Stimulated activated CD8-positive, alpha-beta memory T cell treated with anti-CD3 and anti-CD28 coated beads, Interleukin-4, amount 100 ng/mL, for 1 hour (primary cell): ENCODE measurements at places on chromosomes 1 and 21.
A peak's percentile ranks its signal among the peaks of the same experiment; 100 is the strongest.

GRCh38 chr1:224357626-224358124, 996 bp downstream of the CNIH4 start:
- DNase-seq, result no peak

GRCh38 chr1:69258842-69259241, 308.9 kb upstream of the LRRC7 start:
- no peak for DNase-seq

DNA sequence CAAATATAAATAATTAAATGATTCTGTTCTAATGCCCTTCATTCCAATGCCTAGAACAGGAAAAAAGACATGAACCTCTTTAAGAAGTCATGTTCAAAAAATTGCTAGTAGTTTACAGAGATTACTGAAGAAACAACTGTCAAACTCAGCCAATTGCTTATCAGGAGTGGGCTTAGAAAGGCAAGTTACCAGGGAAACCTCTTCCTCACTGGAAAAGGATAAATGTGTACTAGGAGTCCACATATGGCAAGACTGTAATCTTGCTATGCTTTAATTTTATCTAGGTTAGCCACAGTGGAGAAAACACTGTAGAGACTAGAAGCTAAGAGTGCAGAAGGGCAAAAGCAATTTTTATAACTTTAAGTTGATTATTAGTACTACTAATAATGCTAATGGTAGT, 42.1 kb upstream of the DEPDC1 start:
- no peak for DNase-seq

DNA sequence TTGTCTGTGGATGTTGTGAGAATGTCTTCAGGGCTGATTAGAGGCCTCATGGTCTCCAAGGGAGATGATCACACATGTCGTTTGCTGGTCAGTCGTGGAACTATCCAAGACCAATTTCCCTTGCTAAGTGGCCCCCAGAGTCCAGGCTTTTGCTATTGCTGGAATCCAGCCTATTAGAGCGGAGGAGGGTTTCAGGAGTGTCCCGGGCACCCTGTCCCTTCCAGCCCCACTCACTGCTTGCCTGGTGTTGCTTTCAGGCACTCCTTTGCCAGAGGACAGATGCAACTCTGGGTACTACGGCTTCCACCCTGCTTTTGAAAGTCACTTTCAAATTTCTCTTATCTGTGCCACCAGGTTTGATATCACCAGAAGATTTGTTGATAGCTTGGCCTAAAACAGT, 149.1 kb downstream of the NOS1AP start:
- DNase-seq, result no peak

DNA sequence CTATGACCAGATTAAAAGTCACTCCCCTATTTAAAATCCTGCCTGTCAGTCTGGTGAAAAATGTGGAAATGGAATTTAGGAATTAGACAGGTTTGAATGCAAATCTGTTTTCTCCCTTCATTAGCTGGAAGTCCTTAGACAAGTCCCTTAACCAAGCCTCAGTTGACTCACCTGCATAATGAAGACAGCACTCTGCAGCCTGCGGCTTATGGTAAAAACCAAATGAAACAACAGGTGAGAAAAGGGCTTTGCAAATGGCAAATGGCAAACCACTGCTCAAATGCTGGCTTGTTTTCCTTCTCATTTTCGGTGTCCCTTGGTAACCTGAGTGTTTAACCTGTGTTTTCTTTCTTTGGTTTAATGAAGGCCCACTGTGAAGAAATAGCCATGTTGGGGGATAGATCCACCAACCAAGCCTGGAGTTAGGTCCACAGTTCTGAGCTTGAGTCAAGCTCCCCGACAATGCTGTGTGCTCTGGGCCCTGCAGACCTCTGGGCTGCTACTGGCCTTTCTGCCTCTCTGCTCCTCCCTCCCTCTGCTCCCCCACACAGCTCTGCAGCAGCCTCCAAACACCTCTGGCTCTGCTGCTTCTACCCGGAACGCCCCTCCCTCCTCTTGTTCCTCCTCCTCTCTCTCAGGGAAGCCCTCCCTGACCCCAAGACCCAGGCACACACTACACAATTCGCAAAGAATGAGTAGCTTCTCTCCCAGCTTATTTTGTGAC, 641.8 kb downstream of the MATN1 start:
- DNase-seq, result no peak

- no peak for DNase-seq
Measured at GRCh38 chr1:246795906-246796694, 71.9 kb downstream of the SCCPDH start.

- no peak for DNase-seq
Measured at GRCh38 chr1:166952002-166952746, 23.2 kb downstream of the ILDR2 start.

- no peak for DNase-seq
Measured at GRCh38 chr1:182196897-182197870, 135.7 kb upstream of the ZNF648 start.

GRCh38 chr1:206971029-206971655, 882 bp upstream of the FCAMR start:
- no peak for DNase-seq

- no peak for DNase-seq
Measured at GRCh38 chr1:27528818-27529703, 39.1 kb upstream of the WASF2 start.

- DNase-seq, result no peak
Measured at GRCh38 chr1:3450983-3451382, 3.5 kb upstream of the ARHGEF16 start.

GRCh38 chr1:223775711-223776074, 63.4 kb downstream of the CAPN2 start:
- no peak for DNase-seq

GRCh38 chr21:32712641-32713040, 15.2 kb downstream of the SYNJ1 start:
- no peak for DNase-seq

- DNase-seq, result no peak
Measured at GRCh38 chr1:15152318-15153183, 996 bp upstream of the TMEM51 start.

DNA sequence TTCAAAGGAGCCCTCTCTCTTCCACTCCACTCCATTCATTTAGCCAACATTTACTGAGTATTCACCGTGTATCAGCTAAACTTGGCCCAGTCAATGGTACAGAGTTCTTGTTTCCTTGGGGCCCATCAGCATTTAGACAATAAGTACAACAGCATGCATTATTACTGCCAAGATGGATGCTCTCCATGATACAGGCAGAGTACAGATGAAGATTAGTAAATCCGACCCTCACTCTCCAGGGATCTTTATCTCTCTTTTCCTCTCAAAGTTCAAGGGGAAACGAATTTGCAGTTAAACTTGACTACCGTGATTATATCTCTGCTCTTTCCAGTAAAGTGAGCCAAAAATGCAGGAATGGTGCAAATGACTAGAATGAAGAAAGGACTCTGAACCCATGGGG, 184.6 kb upstream of the DUSP10 start:
- no peak for DNase-seq

DNA sequence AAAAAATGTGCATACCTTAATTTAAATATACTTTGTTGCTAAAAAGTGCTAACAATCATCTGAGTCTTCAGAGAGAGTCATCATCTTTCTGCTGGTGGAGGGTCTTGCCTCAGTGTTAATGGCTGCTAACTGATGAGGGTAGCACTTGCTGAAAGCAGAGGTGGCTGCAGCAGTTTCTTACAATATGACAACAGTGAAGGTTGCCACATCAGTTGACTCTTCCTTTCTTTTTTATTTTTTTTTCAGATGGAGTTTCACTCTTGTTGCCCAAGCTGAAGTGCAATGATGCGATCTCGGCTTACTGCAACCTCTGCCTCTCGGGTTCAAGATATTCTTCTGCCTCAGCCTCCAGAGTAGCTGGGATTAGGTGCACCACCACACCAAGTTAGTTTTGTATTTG, 2.6 kb upstream of the CFAP45 start:
- no peak for DNase-seq

DNA sequence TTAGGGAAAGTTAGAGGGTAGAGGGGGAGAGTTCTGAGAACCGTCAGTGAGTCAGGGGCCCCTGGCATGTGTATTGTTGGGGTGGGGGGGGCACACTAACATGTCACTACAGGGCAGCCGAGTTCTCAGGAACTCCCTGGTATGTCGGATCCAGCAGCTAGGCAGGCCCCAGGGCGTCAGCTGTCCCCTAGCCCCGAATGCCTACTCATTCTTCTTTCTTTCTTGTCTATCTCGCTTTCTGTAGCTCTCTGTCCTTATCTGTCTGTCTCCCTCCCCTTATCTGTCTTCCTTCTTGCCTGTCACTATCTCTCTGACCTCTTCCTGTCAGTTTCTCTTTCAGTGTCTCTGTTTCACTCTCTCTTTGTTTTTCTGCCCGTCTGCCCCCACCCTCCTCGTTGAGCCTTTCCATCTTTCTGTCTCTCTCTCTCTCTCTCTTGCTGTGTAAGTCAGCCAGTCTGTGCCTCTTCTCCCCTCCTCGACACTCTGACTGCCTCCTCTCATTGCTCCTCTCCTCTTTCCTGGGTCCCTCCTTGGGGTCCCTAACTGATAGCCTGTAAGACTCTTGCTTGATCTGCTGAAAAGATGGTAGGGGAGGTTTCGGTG, 2.4 kb downstream of the NTRK1 start:
- no peak for DNase-seq

- DNase-seq, result no peak
Measured at GRCh38 chr1:206506405-206507283, 687 bp upstream of the RASSF5 start.

DNA sequence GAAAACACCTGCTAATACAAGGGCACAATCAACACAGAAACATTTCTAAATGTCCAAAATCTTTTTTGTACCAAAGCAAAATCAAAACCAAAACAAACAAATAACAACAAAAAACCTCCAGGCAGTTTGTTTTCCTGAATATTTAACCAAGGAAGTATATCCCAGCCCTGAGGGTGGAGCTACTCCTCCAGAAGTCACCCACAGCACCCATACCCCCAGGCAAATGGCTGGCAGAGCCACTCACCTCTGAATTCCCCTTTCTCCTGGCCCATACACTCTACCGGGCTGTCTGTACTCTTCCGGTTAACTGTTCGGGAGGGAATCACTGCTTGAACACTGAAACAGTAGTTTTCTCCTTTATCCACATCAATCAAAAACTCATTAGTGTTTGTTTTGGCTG, 9.5 kb downstream of the F3 start:
- no peak for DNase-seq

- DNase-seq, result no peak
Measured at GRCh38 chr1:186854102-186854501, 25.4 kb downstream of the PLA2G4A start.

GRCh38 chr1:101444381-101444780, 207.6 kb downstream of the S1PR1 start:
- no peak for DNase-seq

DNA sequence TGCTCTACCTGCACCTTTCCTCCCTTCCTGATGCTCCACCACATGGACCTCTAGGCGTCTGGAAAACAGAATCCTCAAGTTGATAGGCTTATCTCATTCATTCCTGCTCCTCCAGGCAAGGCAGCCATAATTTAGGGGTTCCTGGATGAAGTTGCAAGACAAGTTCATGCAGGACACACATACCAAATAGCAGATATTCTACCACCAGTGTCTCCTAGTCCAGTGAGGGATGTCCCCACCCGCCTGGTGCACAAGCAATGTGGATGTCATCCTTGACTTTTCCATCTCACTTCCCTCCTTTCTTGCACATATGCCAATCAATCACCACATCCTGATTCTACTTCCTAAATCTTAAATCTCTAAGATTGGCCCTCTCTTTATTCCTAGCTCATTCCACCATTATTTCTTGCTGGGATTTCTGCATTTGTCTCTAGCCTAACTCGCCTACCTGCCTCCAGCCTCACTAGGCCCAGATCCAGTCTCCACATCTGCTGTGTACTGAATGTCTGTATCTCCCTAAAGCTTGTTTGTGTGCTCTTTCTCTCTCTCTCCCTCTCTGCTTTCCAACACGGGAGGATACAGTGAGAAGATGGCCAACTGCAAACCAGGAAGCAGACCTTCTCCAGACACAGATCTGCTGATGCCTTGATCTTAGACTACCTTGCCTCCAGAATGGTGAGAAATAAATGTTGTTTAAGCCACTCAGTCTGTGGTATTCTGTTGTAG, 40.5 kb downstream of the CD34 start:
- DNase-seq, result no peak

DNA sequence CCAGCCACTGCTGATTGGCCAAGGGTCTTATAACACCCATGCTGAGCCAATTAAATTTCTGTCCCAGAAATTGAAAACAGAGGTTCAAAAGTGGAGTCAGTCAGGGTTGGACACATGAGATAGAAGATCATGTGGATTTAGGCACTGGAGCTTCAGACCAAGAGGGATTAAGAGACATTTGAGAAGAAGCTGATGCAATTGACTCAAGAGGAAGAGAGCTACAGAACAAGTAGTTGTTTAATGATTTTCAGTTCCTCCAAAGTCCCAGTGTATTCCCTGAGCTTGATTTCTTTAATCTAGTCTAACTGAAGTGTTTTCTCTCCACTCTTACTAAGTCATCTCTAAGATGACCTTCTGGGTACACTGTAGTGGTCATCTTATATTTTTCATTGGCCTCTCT, 227.1 kb downstream of the DUSP10 start:
- DNase-seq, result no peak

- DNase-seq, result peak; percentile 77
Measured at GRCh38 chr1:8026153-8026975, at the start of gene ERRFI1. ERRFI1 (minus strand) TSS chr1:8026309; CDS start chr1:8015619, 10,690 bp downstream.

DNA sequence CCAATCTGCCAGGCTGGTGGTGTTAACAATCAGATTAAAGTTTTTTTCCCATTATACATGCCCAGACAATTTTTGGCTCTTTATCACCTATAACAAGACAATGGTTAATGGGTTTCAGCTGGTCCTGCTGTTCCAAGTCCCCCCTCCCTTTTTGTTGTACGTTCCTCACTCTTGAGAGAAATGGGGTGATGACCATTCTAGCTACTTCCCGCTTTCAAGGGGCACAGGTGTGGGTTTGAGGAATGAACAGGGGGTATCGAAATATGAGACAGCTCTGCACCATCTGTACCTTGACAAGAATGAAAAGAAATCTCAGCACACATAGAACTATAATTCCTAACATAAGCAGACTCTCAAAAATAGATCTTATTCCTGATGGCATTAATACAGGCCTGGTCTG, 326.8 kb downstream of the PTPRU start:
- DNase-seq, result no peak

DNA sequence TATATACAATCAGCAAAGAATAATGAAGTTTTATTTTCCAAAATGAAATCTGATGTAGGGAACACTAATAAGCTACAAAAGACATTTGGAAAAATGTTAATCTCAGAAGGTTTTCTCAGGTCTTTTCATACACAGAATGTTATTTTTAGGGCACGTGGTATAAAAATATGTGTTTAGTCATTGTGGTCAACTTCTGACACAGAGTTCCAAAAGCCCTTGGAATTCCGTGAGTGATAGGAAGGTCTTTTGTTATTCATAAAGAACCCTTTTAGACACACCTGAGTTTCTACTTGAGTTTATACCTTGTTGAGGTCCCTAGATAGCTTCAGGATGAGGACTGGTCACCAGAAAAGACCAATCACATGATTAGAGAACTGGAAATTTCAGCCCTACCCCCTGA, 277.6 kb upstream of the NCAM2 start:
- DNase-seq, result no peak

GRCh38 chr1:17627239-17628052, 87.9 kb downstream of the ARHGEF10L start:
- DNase-seq, result no peak

- no peak for DNase-seq
Measured at GRCh38 chr21:41777951-41778815, 11.3 kb upstream of the RIPK4 start.
